GM19239 (cell line): ENCODE measurements at places on chromosomes 4 and X.

DNA sequence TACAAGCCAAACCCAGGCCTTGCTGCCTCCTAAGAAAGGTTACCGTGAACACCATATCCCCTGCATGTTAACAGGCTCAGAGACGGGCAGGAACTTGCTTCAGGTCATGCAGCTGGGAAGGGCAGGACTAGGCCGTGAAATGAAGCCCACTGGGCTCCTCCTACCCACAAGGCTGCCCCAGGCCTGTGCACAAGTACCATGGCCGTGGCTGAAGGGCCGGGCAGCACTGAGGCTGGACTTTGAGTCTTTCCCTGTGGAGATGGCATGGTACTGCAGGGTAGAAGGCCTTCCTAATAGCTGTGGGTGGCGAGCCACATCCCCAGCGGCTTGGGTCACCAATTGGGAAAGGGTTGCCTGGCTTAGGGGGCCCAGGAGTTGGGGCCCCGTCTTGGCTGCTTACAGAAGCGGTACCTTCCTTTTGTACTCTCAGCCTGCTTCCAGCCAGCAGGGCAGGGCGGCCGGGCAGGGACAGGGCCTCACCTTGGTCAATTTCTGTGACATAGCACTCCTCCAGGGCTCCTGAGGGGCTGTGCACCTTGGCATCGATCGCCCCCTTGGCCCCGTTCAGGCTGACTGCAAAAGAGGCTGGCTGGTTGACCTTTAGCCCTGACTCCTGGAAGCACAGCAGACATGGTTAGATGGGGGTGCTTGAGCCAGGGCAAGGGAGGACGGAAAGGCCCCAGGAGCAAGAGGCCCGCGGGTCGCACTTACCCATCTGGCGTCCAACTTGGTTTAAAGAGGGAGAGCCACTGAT lies 23.8 kb downstream of the FLNA start:
- DNase-seq = no peak

DNA sequence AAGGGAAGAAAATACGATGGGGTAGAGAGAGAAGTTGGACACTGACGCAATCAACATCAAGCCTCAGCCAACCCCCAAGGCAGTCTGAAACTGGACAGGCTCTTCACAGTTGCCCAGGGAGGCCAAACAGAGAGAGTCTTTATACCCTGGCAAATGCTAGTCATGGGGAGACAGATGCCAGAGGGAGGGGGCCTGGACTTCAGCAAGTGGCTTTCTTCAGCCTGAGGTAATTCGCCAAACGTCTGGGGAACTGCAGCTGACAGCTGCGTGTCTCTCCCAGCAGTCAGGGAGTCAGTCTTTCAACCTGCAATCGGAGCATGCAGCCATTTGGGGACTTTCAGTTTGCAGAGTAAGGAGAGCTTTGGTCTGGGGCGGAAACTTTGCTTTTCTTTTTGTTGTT lies 521.6 kb downstream of the TRIML1 start:
- DNase-seq = no peak

- no peak for DNase-seq
Measured at GRCh38 chr4:31613946-31614623, 893.9 kb downstream of the PCDH7 start.

- DNase-seq = no peak
Measured at GRCh38 chr4:110848787-110849186, 225.9 kb upstream of the PITX2 start.

GRCh38 chr4:48553720-48554119 lies 63.7 kb downstream of the ZAR1 start:
- no peak for DNase-seq

DNA sequence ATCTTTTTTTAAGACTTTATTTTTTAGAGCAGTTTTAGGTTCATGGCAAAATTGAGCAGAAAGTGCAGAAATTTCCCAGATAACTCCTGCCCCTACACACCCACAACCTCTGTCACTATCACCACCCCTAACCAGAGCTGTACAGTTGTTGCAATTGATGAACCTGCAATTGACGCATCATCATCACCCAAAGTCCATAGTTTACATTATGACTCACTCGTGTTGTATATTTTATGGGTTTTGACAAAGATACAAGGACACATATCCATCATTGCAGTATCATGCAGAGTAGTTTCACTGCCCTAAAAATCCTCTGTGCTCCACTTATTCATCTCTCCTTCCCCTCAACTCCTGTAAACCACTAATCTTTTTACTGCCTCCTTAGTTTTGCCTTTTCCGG lies 34.5 kb upstream of the WAS start:
- no peak for DNase-seq

DNA sequence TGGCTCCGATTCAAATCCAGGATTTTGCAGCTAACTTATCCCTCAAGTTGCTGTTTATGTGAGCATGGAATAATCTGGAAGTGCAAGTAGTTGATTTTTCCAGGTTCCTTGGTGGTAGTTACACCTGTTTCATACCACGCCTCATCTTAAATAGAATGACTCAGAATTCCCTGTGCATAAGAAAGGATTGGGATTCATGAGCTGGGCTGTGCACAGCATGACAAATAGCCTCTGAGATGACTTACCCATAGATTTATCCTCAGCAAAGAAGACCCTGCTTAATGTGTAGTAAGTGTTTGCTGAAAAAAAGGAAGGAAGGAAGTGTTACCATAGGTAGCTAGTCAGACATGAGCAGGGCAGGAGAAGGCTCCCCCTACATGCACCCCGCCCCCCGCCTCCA lies 777.7 kb upstream of the ADGRL3 start:
- no peak for DNase-seq

DNA sequence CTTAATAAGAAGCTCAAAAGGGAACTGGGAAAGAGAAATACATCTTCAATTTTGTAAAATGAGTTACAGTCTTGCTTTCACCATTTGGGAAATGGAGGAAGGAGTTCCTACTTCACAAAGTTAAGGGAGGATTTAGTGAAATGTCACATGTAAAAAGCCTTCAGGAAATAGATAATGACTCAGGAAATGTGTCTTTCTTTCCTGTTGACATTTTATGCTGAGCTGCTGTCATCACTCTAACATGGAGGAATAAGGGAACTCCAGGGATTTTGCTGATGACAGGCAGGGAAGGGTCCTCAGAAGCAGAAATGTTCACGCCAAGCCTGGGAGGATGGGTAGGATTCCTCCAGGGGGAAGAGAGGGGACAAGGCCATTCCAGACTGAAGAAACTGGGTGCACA lies 251.1 kb downstream of the USP46 start:
- no peak for DNase-seq

DNA sequence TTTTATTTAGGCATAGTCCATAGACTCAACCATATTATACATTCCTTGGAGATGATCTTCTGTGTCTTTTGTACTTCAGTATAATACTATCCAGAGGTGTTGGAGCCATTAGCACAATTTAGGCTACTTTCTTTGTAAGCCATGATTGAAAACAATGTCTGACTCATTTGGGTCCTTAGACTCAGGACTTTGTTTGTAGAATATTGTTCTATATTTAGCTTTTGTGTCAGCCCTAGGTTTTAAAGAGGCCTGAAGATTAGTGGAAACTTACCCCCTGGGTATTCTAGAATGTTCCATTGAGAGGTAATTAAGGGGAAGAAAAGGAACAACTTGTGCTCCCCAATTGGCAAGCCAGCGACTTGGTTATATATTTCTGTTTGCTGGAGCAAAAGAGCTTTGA lies 145.2 kb upstream of the SCML1 start:
- DNase-seq = no peak

- DNase-seq = no peak
Measured at GRCh38 chr4:26420913-26421312, 69.4 kb downstream of the CCKAR start.

- no peak for DNase-seq
Measured at GRCh38 chr4:67871867-67872266, 11.9 kb downstream of the TMPRSS11D start.
